Kidney (tissue), 22 donors: ENCODE measurements at places on chromosomes 3 and 15. TPM values are rescaled to one million over a fixed set of nuclear protein-coding genes. Genes with fewer than 3 reads are reported as not detected.

Gene UBE2E2
- 40.9 TPM for total RNA-seq

Gene ROBO1
- 22.1 TPM for total RNA-seq

Gene CNTN4
- total RNA-seq = 13.4 TPM

Gene PLA2G4F
- 51.2 TPM for total RNA-seq

Gene CHRM5
- 0.06 TPM for total RNA-seq

Gene CD80
- 1.2 TPM for total RNA-seq
